ENCODE measurements at places on chromosomes 11 and 22. TPM values are rescaled to one million over a fixed set of nuclear protein-coding genes. Genes with fewer than 3 reads are reported as not detected.

GRCh38 chr11:87322568-87322967, 284.8 kb downstream of the TMEM135 start:
- no peak for DNase-seq

Gene EHF
- not detected for total RNA-seq

Gene GAS2
- 4.4 TPM for total RNA-seq

GRCh38 chr11:134587345-134587744, 175.3 kb upstream of the B3GAT1 start:
- DNase-seq: no peak

DNA sequence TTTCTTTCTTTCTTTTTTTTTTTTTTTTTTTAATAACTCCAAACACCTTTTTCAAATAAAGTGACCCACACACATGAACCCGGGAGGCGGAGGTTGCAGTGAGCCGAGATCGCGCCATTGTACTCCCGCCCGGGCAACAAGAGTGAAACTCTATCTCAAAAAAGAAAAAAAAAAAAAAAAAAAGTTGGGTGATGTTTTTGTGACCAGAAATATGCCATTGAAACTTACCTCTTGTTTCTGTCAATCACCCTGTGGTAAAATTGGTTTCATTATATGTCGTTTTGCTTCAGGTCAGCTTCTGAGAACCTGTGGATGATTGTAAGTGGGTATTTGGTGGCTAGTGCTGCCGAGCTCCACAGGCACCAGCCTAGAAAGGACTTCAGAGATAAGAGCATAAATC, 238.8 kb downstream of the TBC1D22A start:
- DNase-seq: peak; percentile 44

Gene NOX4
- total RNA-seq: not detected

GRCh38 chr22:46618667-46619066, 1.5 kb upstream of the GRAMD4 start:
- DNase-seq: no peak

Gene APOBEC3B
- total RNA-seq: 15.8 TPM

DNA sequence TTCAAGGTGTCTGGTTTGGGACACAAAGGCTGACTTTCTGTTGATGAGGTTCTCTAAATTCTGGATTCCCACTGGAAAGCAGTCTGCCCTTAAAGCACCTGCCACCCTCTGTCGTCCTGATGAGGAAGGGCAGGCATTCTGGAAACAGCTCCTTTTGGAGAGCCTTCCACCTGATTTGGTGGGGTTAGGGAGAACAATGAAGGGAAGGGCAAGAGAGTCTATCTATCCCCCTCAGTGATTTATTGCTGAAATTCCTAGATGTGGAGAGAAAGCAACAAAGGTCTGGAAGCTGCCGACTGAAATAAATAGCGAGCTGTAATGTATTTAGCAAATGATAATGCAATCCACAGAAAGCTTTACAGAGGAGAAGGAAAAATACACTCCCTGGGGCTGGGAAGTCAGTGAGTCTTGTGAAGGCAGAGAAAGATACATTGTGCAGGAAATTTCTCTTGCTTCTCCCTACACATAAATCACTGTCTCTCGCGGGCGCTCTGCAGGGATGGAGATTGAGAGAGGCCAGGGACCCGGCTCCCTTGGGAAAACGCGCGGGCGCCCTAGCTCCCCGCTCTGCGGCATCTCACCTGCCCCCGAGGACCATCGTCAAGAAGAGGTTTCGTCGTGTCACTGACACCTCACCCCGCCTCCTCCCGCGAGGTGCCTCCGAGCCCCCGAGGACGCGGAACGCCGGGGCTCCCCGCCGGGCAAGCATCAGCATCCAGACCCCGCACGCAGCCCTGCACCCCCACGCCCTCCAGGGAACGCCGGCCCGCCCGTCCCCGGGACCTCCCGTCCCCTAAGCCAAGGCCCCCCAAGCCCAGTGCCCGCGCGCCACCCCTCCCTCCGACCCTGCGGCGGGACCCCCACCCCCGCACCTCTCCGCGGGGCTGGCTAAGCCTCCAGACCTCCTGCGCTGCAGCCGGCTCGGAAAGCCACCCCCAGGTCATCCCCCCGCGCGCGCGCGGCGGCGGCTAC, 673 bp downstream of the CDON start:
- peak; percentile 43 for DNase-seq

DNA sequence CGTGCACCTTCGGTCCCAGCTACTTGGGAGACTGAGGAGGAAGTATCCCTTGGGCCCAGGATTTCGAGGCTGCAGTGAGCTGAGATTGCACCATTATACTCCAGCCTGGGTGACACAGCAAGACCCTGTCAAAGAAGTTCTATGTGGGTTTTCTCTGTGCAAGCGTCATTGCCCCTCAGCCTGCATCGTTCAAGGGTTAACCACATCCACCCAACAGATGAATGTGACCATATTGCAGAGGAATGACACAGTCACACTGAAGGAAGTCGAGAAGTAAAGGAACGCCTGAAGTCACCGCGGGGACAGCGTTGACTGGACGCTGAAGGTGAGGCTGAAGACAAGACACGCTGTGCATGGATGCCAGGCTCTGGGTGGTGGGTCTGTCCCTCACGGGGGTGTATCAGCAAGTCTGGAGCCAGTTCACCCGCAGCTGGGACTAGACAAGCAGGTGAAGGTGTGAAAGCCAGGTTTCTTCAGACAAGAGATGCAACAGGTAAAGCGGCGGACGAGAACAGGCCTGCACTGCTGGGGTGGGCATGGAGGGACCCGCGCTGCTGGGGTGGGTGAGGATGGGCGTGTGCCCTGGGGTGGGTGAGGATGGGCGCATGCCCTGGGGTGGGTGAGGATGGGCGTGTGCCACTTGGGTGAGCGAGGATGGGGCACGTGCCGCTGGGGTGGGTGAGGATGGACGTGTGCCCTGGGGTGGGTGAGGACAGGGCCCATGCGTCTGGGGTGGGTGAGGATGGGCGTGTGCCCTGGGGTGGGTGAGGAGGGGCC, 36.5 kb upstream of the TOLLIP start:
- DNase-seq: no peak

- DNase-seq: no peak
These were observed 428.5 kb downstream of the SOX6 start for GRCh38 chr11:15927864-15928217.

Gene MUC5AC
- not detected for total RNA-seq

- DNase-seq: no peak
These were observed 11.1 kb upstream of the SUSD2 start for GRCh38 chr22:24170188-24170587.

DNA sequence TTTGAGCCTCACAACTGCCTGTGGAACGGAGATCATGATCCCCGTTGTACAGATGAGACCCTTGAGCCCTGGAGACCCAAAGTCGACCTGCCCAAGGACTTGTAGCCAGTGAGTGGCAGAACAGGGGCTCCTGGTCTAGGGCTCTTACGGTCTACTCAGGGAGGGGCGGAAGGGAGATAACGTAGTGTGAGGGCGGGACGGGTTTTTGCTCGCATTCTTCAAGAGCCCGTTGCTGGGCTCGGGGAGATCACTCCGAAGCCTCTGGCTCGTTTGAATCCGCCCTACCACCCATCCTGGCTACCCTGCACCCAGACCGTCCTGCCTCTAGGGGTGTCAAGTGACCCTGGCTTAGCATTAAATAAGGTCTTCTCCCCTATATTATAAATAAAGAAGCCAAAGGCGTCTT, 639 bp downstream of the CRY2 start:
- DNase-seq: peak; percentile 63

Gene ZNF215
- total RNA-seq: not detected

DNA sequence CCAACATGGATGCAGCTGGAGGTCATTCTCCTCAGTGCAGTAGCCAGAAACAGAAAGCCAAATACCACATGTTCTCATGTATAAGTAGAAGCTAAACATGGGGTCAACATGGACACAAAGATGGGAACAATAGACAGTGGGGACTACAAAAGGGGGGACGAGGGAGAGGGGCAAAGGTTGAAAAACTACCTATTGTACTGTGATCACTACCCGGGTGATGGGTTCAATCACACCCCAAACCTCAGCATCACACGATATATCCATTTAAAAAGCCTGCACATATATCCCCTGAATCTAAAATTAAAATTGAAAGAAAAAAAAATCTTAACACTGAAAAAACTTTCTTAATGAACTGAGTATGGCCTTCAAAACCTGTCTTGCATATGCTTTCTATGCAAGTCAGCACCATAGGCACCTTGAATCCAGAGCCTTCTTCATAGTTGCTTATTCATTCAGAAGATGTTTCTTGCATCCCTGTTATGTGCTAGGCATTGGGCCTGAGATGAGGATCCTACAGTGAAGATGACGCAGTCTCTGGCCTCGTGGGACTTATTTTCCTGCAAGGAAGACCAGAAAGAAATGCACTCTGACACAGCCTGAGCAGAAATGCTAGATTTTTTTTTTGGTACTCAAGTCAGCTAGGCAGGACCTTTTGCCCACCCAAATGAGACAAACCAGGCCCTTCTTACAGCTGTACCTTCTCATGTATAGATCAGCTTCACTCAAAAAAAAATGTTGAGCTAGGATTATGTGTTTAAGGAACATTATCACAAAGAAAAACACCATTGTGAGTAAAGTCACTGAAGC, 21.0 kb downstream of the NNMT start:
- no peak for DNase-seq

Gene MYO18B
- total RNA-seq: 40.6 TPM

- no peak for DNase-seq
These were observed 168.1 kb downstream of the DBX1 start for GRCh38 chr11:19992162-19992561.

Gene FAM180B
- total RNA-seq: 0.16 TPM

DNA sequence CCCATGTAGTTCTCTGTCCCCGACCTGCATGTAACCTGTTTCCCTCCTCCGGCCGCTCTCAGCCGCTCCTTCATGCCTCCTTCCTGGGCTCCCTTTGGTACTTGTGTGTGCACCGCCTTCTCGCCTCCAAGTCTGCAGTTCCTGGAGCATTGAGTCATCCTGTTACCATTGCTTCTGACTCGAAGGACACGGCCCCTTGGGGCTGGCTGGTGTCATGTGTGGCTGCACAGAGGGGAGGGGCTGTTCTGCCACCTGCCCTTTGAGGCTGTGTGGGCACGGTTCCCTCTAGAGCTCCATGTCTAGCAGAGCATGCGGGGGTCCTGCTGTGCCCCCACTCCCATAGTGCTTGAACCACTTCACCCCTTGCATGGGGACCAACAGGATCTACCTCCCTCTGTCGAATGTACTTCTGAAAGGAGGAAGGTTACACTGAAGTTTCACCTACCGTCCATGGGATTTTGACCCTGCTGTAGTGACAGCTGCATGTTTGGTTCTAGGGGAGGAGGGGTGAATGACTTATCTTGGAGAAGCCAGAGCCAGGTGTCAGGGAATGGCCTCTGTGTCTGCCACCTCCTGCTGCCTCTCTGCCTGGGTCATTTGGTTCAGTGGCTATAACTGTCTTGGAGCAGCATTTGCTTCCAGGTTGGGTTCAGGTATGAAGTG, 39.6 kb downstream of the BCR start:
- DNase-seq: peak; percentile 84

Gene DUSP18
- 0.99 TPM for total RNA-seq

Gene MYRF
- total RNA-seq: 0.05 TPM

Gene RELT
- 8.7 TPM for total RNA-seq

DNA sequence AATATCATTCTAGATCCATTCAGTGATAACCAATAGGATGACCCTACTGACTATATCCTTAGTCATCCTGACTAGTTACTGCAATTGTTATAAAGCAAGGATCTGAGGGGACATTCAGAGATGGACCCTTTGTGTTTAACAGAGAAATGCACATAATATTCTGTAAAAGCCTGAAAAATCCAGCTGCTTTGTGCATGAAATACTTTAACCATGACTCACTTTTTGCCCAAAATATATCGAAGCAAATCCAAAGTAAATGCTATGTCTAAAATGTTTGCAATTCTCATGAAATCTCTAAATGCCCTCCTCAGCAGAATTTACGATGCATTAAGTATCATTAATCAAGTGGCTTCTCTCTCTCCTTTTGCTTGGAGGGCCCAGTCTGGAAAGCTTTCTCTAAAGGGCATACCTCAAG, 178.8 kb upstream of the MTMR2 start:
- no peak for DNase-seq

Gene TCN1
- not detected for total RNA-seq

Gene APOA1
- not detected for total RNA-seq

DNA sequence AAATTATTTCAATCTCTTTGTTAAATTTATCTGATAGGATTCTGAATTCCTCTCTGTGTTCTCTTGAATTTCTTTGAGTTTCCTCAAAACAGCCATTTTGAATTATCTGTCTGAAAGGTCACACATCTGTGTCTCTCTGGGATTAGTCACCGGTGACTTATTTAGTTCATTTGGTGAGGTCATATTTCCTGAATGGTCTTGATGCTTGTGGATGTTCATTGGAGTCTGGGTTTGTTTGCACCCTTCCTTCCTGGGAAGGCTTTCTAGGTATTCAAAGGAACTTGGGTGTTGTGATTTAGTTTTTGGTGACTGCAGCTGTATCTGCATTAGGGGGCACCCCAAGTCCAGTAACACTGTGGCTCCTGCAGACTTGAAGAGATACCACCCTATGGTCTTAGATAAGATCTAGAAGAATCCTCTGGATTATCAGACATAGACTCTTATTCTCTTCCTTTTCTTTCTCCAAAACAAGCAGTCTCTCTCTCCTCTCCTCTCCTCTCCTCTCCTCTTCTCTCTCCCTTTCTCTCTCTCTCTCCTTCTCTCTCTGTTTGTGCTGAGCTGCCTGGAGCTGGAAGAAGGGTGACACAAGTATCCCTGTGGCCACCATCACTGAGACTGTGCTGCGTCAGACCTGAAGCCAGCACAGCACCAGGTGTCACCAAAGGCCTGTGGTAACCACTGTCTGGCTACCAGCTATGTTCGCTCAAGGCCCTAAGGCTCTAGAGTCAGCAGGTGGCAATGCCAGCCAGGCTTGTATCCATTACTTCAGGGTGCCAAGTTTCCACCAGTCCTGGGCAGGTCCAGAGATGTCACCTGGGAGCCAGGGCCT, 3.3 kb upstream of the HEPN1 start:
- no peak for DNase-seq

DNA sequence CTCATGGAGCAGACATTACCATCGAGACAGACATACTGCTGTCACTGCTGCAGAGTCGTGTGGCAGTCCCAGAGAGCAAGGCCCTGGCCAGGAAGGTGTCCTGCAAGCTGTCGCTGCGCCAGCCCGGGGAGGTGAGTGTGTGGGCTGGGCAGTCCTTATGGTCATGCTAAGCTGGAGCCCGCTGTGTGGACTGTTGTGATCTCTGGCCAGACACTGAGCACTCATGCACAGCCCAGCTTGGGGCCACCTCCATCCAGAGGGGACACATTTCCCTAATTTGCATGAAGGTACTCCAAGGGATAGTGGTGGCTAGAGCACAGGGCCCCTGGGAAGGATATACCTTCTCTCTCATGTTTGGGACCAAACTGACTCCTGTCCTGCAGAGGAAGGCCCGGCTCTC, 9.6 kb downstream of the ANKK1 start:
- DNase-seq: no peak

Gene INS
- total RNA-seq: not detected

Gene HIKESHI
- 78.6 TPM for total RNA-seq

- DNase-seq: no peak
These were observed 20.2 kb downstream of the SPATA19 start for GRCh38 chr11:133825156-133825555.

Gene DDTL
- 4.5 TPM for total RNA-seq

DNA sequence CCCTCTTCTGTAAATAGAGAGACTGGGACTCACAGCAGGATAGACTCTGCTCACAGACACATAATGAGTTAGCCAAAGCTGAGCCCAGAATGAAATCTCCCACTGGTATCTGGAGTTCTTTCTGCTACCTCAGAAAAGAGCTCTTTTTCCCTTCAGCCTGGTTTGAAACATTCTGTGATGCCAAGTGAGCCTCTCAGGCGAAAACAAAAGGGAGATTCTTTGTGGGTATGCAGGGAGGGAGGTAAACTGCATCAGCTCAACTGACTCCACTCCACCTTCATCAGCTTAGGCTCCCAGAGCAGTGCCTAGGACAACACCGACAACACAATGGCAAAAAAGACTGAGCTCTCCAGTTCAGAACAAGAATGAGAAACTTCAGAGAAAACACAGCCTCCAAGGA, 55.1 kb upstream of the SCUBE2 start:
- no peak for DNase-seq

All from SJCRH30 (cell line).